ENCODE measurements at places on chromosomes 6 and 20.

DNA sequence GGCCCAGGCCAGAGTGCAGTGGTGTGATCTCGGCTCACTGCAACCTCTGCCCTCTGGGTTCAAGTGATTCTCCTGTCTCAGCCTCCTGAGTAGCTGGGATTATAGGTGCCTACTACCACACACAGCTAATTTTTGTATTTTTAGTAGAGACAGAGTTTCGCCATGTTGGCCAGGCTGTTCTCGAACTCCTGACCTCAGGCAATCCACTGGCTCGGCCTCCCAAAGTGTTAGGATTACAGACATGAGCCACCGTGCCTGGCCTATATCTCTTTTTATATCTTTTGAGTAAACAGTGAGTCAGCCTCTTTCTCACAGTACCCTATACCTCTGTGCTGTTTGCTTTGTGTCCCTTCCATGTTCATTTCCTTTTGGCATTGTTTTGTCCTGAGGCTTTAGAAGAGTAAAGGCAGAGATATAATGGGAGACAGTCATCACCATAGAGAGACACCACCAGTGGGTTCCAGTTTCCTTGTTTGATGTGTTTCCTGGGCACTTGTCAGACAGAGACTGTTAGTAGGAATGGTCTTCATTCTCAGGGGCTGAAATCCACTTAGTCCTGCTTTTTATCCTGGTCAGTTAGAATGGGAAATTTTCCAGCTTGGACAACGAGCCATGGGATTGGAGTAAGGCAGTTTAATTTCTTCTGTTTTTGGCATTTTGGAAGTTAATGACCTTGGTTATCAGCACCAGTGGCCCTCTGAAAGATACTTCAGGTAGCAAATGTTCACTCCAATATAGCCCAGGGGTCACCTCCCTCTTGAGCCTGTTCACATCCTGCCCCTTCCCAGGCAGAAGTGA lies 32.2 kb upstream of the ASXL1 start:
- DNase-seq: no peak

GRCh38 chr6:170037541-170038250 lies 253.2 kb downstream of the DLL1 start:
- no peak for DNase-seq

DNA sequence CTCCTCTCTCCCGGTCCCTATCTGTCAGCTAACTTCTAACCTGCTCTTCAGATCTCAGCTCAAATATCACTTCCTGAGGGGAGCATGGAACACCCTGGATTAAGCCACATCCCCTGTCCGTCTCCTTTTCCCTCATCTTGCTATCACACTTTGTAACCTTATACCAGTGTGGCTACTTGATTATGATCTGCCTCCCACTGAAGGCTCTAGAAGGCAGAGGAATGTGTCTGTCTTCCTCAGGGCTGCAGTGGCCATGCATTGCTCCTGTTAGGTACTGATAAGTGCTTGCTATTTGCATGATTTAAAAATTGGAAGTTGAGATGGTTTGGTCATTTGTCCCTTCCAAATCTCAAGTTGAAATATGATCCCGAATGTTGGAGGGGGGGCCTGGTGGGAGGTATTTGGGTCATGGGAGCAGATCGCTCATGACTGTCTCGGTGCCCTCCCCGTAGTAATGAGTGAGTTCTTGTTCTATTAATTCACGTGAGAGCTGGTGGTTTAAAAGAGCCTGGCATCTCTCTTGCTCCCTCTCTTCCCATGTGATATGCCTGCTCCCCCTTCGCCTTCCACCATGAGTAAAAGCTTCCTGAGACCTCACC lies 71.4 kb downstream of the PLCB4 start:
- no peak for DNase-seq

- DNase-seq: peak; percentile 21
Measured at GRCh38 chr6:5619249-5619648, 357.9 kb downstream of the FARS2 start.

DNA sequence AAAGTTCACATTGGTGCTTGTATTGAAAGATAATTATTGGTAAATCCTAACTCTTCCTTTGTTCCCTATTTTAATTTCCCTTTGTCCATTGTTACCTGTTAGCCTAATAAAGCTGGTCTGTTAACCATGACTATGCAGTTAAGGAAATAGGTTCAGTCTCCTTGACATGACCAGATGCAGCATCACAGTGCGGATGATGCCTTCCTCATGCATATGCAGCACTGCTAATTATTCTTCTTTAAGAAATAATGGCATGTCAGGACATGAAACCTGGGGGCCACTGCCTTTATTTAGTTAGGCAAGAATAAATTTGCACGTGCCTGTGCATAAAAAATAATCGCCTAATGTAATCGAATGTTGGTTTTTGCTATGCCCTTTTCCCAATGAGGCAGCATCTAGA lies 16.5 kb downstream of the PBOV1 start:
- no peak for DNase-seq

GRCh38 chr20:8510808-8511207 lies 378.7 kb downstream of the PLCB1 start:
- no peak for DNase-seq
